ENCODE measurements at places on chromosomes 7 and 10.

DNA sequence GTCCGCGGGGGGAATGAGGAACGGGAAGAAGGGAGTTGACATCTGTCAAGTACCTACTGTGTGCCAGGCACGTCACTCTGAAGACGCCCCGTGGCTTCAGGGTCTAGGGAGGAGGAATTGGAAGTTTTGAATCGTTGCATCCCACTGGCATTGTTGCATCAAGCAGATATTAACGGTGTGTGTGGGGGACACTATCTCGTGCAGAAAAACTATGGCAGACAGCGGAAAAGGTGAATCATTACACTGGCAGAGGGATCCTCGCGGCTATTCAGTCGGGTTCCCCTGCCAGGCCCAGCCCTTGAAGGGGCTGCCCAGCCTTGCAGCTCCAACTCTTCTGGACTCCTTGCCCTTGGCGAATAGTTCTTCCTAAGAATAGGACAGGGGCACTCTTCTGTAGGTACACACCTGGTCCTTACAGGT is 1.0 kb upstream of the KIAA1549 start:
- no peak for DNase-seq

DNA sequence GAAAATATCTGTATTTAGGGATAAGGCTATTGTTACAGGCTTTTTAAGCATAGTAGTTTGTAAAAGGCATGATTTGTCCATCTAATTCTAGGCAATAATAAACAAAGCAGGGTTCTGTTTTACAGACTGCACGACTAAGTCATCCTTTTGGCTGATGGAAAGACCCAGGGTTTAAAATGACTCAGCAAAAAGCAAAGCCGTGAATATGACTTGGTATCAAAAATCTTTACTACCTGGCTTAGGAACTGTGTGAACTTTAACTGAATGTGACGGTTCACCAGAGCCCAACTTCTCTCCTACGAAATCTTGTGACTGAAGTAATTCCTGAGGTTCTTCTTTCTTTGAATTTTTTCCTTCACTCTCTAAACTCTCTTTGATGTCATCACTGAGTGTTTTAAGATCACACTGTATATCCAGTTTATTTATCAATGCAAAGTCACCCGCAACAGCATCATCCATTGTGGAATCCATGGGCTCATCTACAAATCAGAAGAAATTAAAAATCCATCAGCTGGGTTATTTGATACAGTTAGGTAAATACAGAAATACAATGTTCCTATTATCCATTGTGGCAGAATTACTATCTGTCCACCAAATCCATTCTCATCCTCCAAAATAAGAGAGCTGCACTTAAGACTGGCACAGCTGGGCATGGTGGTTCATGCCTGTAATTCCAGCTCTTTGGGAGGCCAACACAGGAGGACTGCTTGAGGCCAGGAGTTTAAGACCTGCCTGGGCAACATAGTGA is 17.0 kb downstream of the ATE1 start:
- DNase-seq = no peak

- no peak for DNase-seq
Measured at GRCh38 chr7:129072479-129073011, 17.6 kb upstream of the TNPO3 start.

- DNase-seq = no peak
Measured at GRCh38 chr7:88429382-88429781, 122.7 kb upstream of the STEAP4 start.
